A549 treated with Hydrocortisone at 1 μM for 4 hours (cell line): ENCODE measurements at places on chromosomes 2 and 18. TPM values are rescaled to one million over a fixed set of nuclear protein-coding genes. Genes with fewer than 3 reads are reported as not detected.

IL36B gene
- 0.08 to 0.20 TPM (median 0.12 TPM) in 3 of 5 replicates, not detected in the others for total RNA-seq

LRATD1 gene
- 0.05 to 0.10 TPM (median 0.10 TPM) in 5 replicates for total RNA-seq

CMPK2 gene
- 0.51 to 1.0 TPM (median 0.78 TPM) in 5 replicates for total RNA-seq

BMP10 gene
- total RNA-seq: not detected in 5 replicates

DHRS9 gene
- 3.0 to 4.7 TPM (median 3.9 TPM) in 5 replicates for total RNA-seq

PAX8 gene
- total RNA-seq: 0.54 to 1.3 TPM (median 0.97 TPM) in 5 replicates

KLHL14 gene
- not detected in 5 replicates for total RNA-seq

FAM98A gene
- 63.9 to 161 TPM (median 66.6 TPM) in 5 replicates for total RNA-seq

ICA1L gene
- 1.2 to 2.3 TPM (median 1.8 TPM) in 5 replicates for total RNA-seq

ZSWIM2 gene
- not detected in 5 replicates for total RNA-seq

SNTG2 gene
- not detected in 5 replicates for total RNA-seq
